ENCODE measurements at places on chromosomes 5 and 9.

- DNase-seq = no peak
Observed at GRCh38 chr5:75405296-75405695, 68.3 kb downstream of the HMGCR start.

DNA sequence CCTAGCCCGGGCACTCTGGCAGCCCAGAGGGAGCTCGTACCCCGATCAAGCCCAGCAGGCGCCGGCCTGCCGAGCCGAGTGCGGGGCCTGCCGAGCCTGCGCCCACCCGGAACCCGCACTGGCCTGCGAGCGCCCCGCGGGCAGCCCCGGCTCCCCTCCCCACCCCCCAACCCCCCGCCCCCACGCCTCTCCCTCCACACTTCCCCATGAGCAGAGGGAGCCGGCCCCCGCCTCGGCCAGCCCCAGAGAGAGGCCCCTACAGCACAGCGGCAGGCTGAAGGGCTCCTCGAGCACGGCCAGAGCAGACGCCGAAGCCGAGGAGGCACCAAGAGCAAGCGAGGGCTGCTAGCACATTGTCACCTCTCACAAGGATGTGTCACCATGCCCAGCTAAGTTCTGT, 36.2 kb upstream of the CCDC180 start:
- DNase-seq = no peak

DNA sequence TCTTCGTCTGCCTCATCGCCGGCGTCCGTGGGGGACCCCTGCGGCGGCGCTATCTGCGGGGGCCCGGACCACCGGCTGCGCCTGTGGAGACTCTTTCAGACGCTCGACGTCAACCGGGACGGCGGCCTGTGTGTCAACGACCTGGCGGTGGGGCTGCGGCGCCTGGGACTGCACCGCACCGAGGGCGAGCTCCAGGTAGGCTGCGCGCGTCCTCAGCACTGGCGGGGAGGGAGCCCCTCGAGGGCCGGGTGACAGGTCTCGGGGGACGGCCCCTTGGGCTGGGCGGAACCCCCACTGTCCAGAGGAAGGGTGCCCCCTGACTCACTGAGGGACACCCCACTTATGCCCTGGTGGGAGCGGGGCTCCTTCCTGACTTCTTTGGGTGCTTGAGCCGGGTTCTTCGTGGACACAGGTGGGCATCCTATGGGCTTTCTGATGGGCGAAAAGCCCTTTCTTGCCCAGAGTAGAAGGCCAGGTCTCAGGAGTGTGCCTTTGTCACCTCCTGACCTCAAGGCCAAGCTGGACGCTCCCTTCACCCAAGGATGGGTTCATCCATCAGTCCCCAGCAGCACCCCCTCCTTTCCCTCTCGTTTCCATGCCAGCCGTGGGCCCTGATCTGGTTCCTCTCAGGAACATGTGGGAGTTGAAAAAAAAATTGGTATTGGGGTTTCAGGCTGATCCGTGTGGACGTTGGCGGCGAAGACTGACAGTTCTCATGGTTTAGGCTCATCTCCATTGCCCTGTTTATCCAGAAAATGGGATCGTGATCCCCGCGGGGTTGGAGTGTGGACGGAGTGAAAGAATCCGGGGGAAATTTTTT, 564 bp downstream of the SLC25A25 start:
- DNase-seq = no peak

DNA sequence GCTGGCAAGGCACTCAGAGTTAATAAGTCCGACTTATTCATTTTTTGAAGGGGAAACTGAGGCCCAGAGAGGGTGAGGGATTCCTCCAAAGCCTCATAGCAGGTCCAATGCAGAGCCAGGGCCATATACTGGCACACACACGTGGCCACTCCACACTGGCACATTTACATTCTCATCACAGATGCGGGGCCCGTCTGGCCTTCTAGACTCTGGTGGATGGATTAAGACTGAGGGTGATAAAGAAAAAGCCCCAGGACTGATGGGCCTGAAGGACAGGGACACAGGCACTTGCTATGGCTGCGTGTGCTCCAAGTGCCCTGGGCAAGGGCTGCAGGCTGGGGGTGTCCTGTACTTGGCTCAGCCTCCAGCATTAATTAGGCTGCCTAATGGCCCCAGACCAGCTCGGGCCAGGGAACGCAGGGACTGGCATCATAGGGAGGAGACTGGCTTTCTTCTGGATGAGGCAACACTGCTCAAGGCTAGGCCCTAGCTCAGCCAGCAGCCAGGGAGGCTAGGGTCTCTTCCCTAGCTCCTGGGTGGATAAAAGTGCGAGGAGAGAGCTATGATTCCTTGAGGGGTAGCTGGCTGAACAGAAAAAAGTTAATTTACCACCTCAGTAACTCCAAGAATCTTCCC, 28.5 kb upstream of the CSF1R start:
- no peak for DNase-seq

DNA sequence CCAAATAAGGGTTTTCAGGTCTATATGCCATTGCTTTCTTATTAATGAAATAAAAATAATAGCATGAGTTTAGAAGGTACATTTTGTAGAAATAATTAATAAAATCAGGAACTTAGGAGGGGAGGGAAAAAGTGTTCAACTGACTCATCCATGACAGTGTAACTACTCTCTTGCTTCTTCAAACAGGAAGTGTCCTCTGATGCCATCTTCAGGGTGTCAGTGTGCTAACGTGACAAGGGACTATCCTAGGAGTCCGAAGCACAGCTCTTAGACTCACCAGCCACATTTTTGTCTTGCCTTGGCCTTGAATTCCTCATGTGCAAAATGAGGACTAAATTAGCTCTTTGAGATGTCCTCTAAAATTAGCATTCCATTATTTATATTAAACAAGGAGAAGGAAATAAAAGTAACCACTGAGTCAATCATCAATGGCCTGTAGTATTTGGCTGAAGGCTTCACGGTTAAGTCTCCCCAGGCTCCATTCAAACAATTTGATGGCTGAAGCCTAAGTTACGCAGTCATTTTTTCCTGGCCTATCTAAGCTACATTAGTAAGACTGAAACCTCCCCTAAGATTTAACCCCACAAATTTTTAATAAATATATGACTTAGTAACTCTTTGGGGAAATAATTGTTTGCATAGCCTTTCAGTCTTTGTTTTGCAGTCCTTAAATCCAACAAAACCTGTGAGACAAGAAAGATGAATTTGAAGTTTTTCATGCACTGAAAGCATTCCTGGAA, 151.1 kb downstream of the ARL15 start:
- no peak for DNase-seq

- no peak for DNase-seq
Observed at GRCh38 chr9:137116728-137117127, 2.2 kb upstream of the DPP7 start.

GRCh38 chr5:120510098-120510637, 46.1 kb downstream of the PRR16 start:
- no peak for DNase-seq

- DNase-seq = no peak
Observed at GRCh38 chr5:142484821-142485387, 160.1 kb upstream of the SPRY4 start.

DNA sequence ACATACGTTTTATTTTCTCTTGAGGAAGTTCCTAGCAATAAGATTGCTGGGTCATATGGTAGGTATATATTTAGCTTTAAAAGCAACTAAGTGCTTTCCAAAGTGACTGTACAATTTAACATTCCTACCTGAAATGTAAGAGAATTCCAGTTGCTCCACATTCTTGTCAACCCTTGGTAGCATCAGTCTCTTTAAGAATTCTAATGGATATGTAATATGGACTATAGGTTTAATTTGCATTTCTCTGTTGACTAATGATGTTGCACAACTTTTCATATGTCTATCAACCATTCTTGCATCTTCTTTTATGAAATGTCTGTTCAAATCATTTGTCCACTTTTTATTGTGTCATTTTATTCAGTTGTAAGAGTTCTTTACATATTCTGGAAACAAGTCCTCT, 6.7 kb upstream of the RASEF start:
- DNase-seq = no peak

DNA sequence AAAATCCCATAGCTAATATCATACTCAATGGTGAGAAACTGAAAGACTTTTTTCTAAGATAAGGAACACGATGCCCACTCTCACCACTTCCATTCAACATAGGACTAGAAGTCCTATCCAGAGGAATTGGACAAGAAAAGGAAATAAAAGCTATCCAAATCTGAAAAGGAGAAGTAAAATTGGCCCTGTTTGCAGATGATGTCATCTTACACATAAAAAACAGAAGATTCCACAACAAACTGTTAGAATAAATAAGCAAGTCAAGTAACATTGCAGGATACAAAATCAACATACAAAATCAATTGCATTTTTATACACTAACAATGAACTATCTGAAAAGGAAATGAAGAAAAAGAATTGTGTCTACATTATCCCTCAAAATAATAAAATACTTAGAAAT, 308.0 kb downstream of the MCTP1 start:
- no peak for DNase-seq

DNA sequence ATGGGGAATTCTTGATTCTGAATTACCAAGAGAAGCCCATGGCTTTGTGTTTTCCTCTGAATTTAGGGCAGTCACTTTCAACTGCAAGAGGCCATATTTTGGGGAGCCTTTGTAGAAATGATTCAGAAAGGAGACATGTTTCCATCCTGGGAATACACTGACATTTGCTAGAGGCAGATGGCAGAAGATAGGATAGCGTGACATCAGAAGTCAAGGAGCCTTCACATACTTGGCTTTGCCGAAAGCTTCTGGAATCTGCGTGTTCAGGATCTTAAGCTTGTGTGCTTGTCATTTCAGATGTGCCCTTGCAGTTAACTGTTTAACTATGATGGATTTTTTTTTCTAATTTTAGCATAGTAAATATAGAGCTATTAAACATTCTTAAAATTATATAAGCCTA, 296.2 kb downstream of the ARHGEF28 start:
- DNase-seq = no peak

DNA sequence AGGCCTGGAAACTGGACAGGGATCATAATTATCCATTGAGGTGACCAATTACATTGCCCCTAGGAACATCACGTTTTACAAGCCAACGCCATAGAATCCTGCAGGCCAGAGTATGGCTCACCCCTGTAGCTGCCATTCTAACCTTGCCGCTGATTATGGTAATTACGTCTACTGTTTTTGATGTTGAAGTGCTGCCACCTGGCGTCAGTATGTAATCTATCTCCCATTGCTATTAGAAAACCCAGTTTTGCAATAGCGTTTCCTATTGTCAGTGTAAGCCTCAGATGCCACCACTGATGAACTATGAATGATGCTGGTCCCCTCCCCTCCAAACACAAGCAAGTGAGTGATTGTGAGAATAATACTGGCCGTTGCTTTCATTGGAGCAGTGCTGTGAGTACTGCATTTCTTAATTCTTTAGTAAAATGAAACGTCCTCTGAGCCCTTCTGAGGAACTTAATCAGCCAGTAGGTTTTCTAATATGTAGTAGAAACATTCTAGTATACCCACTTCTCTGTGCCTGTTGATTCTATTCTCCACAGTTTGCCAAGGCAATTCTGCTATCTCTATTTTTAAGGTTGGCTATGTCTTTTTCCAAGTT, 100.5 kb upstream of the NMUR2 start:
- DNase-seq = peak; percentile 44

DNA sequence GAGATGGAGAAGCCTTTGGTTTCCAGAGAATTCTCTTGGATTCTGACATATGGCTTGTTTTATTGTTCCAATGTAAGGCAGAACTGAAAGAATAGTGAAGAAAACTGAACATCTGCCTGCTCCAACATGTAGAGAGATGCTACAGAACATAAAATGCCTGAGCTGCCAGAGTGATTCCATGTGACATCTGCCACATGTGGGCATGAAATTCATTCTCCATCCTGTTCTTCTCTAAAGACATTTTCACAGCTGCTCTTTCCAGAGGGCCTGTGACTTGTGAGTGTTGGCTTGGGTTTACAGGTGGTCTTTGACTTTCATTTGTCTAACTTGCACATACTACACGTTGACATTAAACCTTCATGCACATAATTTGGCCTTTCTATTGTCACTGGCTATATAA, 33.7 kb upstream of the TXN start:
- DNase-seq = no peak

GRCh38 chr9:79573412-79573923, 1.7 kb downstream of the TLE4 start:
- DNase-seq = no peak

DNA sequence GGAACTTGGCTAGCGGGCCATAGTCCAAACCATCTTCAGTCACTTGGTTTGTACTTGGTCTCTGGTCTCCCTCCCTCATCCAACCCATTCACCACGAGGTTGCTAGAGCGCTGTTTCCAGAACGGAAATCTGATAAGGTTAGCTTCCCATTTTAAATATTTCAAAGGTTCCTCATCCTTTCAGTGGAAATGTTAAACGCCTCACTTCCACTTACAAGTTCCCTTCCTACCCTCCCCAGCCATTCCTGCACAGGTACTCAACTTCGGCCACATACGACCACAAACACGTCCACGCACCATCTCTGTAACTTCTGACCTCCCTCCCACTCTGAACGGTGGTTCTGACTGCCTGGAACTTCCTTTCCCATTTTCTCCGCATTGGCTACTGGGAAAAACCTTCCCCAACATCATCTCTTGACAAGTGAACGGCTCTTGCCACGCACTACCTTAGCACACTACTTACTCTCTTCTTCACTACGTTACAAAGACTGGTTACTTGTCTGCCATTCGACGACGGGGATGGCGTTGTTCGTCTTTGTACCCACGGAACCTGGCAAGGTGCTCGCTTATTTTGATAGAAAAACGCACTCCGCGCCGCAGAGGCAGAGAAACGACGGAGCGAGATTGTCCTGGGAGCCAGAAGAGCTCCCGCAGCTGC, 629 bp downstream of the CCNH start:
- peak; percentile 38 for DNase-seq
